ENCODE measurements at places on chromosomes 1 and 21.

DNA sequence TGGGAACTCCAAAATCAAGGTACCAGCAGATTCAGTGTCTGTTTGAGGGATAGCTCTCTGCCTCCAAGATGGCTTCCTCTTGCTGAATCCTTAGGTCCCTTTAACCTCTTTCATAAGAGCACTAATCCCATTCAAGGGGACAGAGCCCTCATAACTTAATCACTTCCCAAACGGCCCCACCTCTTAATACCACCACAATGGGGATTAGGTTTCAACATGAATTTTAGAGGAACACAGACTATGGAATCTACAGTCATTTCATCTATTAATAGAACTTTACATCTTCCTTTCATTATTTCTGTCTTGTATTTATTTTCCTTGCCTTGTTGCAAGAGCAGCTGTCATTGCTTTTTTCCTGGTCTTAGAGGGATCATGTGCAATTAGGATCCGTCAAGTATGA lies 30.3 kb downstream of the HOOK1 start:
- no peak for DNase-seq

DNA sequence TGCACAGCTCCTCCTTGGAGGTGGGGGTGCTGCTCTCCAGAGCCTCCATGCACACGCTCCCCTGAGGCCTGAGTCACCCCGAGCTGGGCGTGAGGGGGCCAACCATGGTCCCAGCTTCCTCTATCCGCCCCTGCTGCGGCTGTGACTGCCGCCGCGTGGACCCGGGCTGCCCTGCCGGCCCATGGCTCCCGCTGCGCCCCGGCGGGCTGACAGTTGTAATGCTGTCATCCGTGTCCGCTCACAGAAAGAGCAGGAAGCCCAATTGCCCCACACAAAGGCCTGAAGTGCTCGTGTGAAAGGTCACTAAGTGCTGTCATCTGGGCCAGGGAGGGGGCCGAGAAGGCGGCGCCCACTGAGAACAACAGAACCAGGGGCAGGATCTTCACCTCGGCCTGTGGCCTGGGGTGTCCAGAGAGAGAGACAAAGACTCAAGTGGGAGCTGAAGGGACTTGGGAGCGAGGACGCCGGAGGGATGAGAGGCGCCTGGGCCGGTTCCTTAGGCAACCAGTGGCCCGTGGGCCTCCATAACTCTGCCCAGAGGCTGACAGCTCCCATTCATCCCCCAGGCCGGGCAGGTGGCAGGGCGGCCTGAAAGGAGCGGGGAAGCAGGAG lies 31.5 kb downstream of the OLIG1 start:
- no peak for DNase-seq

DNA sequence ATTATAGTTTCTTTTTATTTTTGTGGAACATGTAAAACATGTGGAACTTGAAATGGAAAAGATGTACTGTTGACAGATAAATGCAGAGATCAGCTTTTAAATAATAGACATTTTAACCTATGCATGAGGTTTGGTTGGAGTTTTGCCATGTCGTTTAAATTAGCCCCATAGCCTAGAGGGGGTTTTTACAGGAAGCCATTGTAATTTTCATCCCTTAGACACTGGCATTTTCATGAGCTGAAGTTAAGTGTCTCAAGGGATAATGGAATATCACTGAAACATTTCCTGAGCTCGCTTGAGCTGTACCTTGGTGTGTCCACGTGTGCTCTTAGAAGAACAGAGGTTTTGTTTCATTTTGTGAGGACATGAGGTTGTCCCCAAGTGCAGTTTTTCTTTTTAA lies 54.2 kb downstream of the HMCN1 start:
- no peak for DNase-seq

DNA sequence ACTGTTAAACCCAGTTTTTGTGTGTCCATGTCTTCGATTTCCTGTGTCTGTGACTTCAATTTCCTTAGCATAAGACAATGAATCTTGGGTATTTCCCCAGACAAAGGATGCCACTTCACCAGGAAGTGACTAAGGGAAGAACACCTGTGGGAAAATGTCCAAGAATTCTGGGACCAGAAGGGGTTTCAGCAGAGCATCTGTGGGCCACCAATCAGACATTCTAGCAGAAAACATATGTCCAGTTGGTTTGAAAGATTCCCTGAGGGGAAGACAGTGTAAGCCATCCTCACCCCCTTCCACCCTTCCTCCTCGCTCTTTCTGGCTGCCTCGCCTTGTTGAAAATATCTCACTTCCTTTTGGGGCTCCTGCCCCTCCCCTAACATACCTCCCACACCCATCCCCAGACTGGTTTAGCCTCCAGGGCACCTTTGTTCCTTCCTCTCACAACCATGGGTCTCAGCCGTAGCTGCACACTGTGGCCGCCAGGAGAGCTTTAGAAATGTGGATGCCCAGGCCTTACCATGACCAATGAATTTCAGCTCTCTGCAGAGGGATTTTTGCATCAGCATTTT lies 25.5 kb upstream of the IFNAR1 start:
- no peak for DNase-seq

- no peak for DNase-seq
Measured at GRCh38 chr1:209652121-209652735, at the start of gene LAMB3. Gene LAMB3 (minus strand): TSS chr1:209652425. CDS start chr1:209650944, 1,481 bp downstream.

DNA sequence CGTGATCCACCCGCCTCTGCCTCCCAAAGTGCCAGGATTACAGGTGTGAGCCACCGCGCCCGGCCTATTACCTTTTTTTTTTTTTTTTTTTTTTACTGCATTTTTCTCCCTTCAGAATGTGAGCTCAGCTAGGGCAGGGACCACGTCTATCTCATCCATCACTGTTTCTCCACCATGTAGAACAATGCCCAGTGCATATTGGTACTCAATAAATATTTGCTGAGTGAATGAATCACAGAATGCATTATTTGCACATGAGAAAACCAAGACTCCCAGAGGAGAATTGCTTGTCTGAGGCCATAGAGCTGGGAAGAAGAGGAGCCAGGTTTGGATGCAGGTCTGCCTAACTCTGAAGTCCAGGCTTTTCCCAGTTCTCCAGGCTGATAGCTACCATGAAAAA lies 8.2 kb upstream of the SLC9A1 start:
- no peak for DNase-seq

- DNase-seq: no peak
Measured at GRCh38 chr1:115329965-115330364, 8.1 kb downstream of the NGF start.

DNA sequence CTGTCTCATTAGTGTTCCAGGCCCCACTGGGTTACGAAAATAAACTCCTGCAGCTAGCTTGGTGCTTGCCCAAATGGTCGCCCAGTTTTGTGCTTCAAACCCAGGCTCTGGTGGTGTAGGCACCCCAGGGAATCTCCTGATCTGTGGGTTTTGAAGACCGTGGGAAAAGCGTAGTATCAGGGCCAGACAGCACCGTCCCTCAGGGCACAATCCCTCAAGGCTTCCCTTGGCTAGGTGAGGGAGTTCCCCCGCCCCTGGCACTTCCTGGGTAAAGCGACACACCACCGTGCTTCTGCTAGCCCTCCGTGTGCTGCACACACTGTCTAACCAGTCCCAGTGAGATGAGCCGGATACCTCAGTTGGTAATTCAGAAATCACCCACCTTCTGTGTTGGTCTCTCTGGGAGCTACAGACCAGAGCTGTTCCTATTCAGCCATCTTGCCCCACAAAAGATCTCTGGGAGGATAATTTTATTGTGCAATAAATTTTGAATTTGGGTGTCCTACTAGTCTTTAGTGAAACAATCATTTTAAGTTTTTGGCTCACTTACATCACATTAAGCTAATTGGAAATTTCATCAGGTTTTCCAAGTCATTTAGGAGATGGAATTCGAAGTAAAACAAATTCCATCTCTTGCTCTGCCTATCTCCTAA lies 9.4 kb upstream of the SLC25A24 start:
- no peak for DNase-seq

- DNase-seq: no peak
Measured at GRCh38 chr1:40868051-40868723, 6.0 kb upstream of the CITED4 start.

DNA sequence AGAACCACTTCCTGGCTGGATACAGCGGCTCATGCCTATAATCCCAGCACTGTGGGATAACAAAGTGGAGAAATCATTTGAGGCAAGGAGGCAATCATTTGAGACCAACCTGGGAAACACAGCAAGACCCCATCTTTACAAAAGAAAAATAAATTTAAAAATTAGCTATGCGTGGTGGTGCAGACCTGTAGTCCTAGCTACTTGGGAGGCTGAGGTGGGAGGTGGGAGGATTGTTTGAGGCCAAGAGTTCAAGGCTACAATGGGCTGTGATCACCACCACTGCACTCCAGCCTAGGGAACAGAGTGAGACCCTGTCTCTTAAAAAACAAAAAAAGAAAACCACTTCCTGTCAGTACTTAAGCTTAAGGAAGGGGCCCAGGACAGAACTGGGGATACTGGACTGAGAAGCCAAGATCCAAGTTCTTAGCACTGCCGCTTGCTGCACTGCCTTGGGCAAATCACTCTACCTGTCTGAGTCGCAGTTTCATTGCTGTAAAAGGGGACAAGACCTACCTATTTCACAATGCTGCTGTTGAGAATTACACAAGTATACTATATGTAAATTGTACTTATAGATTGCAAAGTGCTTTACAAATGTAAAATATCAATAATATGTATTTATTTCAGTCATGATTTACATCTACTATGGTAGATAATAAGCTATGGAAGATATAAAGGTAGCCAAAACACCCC lies 154.9 kb downstream of the RERE start:
- DNase-seq: no peak

DNA sequence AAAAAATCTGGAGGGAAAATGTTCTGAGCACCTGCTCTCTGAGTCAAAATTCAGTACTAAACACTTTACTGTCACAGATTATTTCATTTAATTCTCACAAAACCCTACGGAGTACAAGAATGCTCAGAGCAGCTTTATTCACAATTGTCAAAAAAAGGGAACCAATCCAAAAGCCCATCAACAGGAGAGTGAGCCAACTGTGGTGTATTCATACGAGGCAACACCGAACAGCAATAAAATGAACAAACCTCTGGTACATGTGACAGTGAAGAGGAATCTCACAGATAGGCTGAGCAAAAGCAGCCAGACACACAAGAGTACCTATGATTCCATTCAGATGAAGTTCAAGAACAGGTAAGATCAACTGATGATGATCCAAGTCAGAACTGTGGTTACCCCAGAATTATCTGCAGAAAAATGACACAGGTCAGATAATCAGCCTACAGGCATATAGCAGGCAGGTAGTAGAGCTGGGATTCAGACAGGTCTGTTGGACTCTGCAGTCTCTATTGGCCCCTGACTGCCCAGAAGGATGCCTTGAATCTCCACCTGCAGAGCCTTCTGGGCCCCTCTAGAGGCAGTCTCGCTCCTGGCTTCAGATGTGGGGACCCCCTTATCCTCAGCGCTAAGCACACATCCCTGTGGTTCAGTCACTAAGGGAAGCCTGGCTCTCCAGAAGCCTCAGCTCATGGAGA lies 19.2 kb downstream of the SLC9A1 start:
- DNase-seq: no peak

DNA sequence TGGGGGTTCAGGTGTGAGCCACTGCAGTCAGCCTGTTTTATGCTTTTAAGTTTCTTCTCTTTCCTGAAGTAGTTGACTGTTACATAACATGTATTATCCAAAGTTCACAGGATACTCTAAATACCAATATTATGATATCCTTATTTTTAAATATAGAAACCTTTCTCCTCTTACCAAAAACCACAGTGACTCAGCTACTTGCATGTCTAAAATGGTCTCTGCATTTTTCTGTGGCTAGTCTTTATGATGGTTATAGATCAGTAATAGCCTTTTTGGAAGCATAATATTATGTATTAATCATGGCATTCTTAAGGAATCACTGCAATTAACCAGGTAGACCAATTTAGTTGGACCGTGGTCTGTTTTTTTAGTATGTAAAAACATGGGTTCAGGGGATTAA lies 210.8 kb upstream of the CACYBP start:
- no peak for DNase-seq

GRCh38 chr1:224132901-224133300 lies 19.0 kb downstream of the FBXO28 start:
- no peak for DNase-seq

DNA sequence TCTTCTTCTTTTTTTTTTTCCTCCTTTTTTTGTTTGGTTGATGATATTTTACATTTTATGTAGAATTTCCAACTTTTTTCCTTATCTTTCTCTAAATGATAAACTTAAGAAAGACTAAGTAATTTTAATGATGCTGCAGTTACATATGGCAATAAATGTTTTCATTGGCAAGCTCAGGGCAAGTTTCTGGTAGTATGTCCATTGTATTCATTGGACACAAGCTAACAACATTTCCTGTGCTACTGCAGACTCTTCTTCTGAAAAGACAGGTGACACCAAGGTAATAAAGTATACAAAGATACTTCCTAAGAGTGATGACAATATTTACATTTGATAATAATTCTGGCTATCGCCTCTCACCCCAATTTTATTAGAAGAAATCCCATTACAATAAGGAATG lies 219.2 kb upstream of the NFIA start:
- DNase-seq: no peak

- no peak for DNase-seq
Measured at GRCh38 chr1:3441880-3442279, 12.6 kb upstream of the ARHGEF16 start.

DNA sequence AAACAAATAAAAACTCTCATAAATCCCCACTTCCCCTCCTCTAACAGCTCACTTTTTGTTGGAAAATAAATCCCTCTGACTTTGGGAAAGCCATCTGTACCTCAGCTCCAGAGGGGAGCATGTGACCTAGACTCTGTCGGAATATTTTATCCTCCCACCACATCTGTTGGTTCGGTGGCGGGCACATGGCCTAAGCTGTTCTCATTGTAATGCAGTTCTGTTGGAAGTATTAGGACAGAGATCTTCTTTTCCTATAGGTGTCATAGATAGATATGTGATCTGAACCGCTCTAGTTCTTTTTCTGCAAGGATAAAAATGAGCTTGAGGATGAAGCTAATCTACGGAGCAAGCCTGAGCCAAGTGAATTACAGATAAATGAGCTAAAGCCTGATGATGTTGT lies 50.5 kb upstream of the EPS8L3 start:
- no peak for DNase-seq

DNA sequence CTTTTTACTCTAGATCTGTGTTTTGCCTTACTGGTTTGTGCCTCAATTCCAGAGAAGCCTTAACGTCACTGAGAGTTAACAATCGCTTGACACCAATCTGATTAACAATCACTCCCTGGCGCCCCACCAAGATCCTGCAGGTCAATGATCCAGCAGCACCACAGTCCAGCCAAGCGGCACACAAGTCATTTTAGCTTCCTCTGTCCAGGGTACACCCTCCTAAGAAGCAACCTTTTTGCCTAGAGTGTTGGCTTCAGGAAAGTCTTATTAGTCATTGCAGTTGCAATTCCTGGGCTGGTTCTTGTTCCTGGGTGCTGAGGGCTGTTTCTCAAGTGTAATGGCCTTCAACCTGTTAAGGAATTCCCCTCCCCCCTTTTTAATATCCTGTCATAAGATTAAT lies 323.0 kb upstream of the USP25 start:
- DNase-seq: no peak

- DNase-seq: no peak
Measured at GRCh38 chr21:35510957-35511695, 462.0 kb upstream of the RUNX1 start.

- no peak for DNase-seq
Measured at GRCh38 chr21:41548781-41549180, 40.8 kb upstream of the TMPRSS2 start.
